ENCODE measurements at places on chromosomes 1 and 21.

DNA sequence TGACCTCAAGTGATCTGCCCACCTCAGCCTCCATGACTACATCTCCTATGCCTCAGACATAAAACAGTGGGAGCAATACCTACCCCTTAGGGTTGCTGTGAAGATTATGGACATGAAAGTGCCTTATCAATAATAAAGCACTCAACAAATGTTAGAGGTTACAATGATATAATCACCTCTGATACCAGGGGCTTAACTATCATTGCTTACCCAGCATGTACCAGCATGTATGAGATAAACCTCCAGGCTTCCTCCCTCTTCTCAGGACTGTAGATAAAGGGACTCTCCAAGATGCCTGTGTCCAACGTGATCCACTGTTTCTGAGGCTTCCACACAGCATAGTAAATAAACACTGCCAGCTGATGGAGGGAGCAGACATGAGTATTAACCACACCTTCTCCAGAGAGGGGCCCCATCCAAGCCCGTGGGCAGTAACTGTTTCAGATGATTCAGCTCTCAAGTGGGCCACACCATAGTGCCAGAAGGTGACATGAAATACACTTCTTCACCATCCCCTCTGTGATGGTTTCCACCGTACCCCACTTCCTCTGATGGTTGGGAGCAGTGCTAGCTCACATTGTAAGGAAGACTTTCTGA lies 26.2 kb downstream of the RHBDL2 start:
- DNase-seq = no peak

DNA sequence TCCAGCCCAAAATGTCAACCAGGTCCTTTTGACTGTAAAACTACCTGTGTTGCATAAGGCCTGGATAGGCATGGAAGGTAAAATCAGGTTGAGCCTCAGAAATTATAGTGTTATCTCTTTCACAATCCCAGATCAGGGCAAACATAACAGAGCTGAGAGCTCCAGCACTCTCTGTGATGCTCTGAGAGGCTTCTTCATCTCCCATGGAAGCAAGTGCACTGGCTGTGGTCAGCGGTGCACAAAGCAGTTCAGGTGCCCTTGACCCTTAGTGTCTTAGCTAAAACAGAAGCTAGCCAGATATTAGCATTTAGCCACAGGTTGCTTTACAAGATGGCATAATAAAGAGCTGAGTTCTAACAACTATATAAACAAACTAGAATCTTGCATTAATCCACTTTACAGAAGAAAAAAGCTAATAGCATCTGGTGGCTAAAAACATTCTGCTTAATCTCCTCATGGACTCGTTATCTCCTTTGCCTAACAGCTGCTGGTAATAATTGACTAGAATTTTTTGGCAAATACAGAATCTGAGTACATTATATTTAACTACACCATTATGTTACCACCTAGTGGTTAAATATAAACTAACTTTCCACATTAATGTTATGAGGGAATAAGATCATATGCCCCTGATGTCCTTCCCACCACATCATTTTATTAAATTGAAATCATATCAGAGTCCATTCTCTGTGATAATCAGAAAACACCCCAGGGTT lies 25.6 kb upstream of the POGK start:
- no peak for DNase-seq

GRCh38 chr1:17579951-17580939 lies 40.7 kb downstream of the ARHGEF10L start:
- DNase-seq = no peak

DNA sequence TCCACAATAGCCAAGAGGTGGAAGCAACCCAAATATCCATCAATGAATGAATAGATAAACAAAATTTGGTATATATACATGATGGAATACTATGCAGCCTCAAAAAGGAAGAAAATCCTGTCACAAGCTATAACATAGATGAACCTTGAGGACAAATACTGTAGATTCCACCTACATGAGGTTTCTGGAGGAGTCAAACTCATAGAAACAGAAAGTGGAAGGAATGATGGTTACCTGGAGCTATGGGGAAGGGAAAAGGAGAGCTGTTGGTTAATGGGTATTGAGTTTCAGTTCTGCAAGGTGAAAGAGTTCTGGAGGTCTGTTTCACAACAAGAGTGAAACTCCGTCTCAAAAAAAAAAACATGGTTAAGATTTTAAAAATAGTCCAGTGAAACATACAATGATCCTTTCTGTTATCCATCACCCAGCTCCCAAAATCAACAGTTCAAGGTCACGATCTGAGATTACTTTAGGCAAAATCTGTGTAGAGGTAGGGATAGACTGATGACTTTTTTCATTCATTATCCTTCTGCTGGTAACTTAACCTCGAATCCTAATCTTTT lies 80.8 kb upstream of the HNRNPU start:
- no peak for DNase-seq

GRCh38 chr1:82901118-82901517 lies 1097.8 kb downstream of the TTLL7 start:
- DNase-seq = no peak

GRCh38 chr1:235919127-235919832 lies 52.6 kb upstream of the LYST start:
- DNase-seq = no peak

GRCh38 chr1:224506141-224506814 lies 71.7 kb upstream of the WDR26 start:
- DNase-seq = no peak

DNA sequence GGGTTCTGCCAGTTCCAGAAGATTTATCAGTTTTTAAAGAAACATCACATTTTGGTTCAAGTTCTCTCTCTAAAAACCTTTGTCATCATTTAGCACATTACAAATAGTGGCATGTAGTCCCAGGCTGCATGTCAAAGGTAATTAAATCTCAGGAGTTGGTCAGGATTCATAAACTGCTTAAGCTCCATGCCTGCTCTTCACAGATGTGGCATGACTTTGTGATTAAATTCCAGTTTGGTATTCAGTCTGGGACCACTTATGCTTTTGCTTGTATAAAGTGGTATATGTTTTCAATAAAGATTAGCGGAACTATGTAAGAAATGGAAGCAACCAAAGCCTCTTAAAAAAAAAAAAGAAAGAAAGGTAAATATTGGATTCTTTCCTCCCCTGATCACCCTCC lies 408.0 kb downstream of the DISC1 start:
- DNase-seq = no peak

DNA sequence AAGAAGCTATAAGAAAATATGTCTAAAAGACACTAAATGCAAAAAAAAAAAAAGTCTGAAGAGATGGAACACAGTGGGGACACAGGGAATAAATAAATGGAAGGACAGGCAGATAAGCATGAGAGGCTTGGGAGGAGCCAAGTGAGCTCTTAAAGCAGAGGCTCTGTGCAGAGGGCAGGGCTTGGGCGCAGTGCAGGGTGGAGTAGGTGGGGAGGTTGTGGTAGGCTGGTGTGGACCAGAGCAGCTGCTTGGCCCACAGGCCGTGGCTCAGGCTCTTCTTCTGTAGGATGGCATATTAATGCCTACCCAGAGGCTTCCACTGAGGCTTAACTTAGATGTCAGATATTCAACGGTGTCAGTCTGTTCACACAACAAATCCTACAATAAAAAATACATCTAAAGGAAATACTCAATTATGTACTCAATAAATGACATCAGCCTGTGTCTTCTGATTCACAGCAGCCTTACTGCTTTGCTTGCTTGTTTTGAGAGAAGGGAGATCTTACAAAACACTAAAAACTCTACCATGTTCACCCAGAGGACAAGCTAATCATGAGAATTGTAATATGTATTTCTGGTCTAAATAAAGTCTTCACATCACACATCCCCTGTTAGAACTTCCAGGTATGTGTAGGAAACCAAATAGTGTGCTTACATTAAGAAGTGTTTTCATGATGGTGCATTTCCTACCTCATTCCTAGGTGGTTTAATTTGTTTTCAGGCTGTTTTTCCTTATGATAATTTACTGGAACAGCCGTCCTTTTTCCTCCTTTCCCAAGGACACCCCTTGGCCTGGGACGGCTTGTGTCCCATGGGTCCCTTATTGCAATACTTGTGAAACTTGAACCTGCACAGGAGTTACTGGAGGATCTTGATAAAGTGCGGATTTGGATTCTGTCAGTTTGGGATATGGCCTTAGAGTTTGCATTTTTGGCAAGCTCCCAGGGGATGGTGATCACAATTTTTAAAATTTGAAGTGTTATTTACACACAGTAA lies 24.9 kb downstream of the DIP2A start:
- DNase-seq = peak; percentile 23

DNA sequence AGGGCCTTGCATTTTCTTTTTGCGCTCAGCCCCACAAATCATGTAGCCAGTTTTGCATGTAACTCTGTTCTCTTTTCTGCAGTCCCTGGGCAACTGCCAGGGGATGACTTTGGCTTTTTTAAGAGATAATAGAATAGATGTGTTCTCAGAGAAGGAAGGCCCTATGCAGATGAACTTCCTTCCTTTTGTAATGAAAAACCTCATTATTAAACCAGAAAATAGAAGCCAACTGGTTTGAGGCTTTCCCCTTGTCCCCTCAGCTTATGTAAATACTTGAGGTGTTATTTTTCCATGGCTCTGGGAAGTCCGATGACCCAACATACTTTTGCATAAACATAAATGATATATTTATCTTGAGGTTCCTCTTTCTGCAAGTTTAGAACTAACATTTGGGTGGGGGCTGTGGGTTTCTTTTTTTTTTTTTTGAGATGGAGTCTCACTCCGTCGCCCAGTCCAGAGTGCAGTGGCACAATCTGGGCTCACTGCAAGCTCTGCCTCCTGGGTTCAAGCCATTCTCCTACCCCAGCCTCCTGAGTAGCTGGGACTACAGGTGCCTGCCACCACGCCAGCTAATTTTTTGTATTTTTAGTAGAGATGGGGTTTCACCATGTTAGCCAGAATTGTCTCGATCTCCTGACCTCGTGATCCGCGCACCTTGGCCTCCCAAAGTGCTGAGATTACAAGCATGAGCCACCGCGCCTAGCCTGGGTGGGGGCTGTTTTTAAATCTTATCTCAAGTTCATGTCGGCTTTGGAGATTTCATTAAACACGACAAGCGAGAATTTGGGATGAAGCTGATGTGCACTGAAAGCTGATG lies 14.4 kb upstream of the FCRL5 start:
- DNase-seq = no peak

GRCh38 chr1:106962591-106962990 lies 93.9 kb upstream of the PRMT6 start:
- no peak for DNase-seq

DNA sequence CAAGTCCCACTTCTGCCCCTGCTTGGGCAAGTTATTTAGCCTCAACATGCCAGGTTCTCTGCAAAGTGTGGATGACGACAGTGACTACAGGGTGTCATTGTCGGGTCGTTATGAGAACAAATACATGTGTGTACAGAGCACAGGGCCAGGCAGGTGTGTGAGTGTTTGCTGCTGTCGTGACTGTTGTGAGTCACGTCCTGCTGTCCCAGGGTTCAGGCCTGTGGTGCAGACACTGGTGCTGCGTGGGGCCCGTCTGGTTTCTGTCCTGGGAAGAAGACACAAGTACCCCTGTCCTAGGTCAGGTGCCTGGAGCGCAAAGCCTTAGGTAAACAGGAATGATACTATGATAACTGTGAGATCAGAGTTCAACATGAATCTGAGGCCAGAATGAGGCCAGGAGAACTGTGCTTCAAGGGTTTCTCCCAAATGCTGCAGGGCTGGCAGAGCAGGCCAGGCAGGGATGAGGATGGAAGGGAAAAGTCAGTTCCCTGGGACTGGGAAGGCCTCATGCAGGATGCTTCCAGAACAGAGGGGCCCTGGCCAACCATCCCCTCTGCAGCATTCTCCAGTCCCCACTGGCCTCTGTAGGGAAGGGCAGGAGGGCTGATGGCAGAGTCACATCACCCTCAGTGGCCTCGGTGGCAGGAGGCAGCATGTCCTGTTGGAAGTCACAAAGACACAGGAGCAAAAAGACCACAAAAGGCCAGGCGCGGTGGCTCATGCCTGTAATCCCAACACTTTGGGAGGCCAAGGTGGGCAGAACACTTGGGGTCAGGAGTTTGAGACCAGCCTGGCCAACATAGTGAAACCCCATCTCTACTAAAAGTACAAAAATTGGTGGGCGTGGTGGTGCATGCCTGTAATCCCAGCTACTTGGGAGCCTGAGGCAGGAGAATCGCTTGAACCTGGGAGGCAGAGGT lies 15.7 kb downstream of the GPR157 start:
- DNase-seq = peak; percentile 89

- DNase-seq = peak; percentile 94
Observed at GRCh38 chr1:218366322-218367052, 21.4 kb downstream of the TGFB2 start.

GRCh38 chr1:98119796-98120195 lies 199.0 kb upstream of the DPYD start:
- peak; percentile 9 for DNase-seq

DNA sequence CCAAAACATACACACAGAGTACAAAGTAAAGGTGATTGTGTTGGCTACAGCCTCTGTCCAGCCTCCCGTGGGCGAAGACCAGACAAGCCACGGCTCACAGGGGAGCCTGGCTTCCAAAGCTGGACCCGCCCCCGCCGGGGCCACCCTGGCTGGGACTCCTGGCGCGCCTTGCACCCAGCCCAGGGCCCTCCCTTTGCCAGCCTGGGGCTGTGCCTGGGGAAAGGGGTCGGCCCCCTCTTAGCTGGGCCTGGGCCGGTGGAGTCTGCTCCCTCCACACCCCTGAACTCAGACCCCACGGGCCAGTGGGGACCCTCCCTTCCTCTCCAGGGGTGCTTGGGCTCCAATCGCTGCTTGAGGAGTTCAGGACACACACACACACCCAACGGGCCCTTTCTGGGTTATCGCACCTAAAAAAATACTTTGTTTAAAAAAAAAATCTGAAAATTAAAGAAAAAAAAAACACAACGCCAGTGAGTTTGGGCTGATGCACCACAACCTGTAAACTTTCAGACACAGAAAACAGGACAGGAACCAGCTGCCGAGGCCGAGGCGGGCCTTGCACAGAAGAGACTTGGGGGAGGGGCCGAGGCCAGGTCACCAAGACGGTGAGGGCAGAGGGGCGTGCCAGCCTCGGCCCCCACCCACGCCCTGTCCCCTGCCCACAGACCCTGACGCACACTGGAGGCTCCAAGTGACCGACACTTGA lies 56.3 kb downstream of the KCNAB2 start:
- DNase-seq = no peak

GRCh38 chr1:66444438-66445265 lies 89.3 kb upstream of the SGIP1 start:
- no peak for DNase-seq

GRCh38 chr1:213393860-213394259 lies 342.8 kb downstream of the RPS6KC1 start:
- DNase-seq = no peak

GRCh38 chr1:116256875-116257274 lies 116.2 kb upstream of the ATP1A1 start:
- DNase-seq = no peak

- peak; percentile 71 for DNase-seq
Observed at GRCh38 chr1:180482425-180483275, 19.7 kb downstream of the ACBD6 start.
